ENCODE measurements at places on chromosomes 6 and 20.

DNA sequence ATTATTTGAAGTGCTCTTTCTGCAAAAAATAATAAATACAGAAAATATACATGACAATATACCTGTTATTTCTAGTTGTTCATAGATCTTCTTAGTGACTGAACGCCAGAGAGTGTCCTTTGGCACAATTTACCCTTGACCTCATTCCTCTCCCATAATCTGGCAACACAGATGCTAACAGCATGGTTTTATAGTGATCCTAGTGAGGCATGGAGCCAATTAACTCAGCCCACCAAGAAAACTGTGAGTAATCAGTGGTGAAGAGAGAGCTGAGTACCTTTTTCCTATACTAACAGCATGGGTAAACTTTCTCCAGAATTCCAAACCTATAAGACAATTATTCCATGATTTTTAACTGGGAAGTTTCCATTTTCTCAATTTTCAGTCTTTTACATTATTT lies 61.0 kb downstream of the VGLL2 start:
- no peak for DNase-seq

DNA sequence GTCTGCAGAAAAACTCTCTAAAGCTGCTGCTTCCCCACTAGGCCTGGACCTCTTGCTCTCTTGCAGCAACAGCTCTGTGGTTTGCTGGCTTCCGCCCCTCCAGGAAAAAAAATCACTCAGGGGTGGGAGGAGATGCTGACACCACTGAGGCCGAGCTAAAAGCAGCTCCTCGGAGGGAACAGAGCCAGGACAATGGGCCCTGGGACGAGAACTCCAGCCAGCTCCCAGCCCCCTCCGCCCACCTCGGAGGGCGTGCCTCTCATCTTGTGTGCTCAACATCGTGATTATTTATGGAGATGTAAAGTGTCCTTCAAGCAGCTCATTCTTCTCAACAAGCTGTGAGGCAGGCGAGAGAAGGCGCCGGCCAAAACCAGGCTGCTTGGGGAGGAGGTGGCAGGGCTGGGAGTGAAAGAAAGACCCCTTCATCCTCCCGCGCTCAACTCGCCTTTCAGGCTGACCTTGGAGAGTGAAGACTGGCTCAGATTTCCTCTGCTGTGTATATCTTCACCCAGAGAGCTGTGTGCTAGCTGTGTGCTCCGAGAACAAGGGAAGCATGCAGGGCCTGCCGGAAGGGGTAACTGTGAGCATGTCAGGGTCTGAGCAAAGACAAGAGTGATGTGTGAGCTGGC lies 53.5 kb upstream of the LRFN2 start:
- DNase-seq: no peak

GRCh38 chr6:46338131-46338530 lies 153.1 kb downstream of the RCAN2 start:
- no peak for DNase-seq

- DNase-seq: no peak
These were observed 833 bp downstream of the RAB5IF start for GRCh38 chr20:36606158-36607066.

DNA sequence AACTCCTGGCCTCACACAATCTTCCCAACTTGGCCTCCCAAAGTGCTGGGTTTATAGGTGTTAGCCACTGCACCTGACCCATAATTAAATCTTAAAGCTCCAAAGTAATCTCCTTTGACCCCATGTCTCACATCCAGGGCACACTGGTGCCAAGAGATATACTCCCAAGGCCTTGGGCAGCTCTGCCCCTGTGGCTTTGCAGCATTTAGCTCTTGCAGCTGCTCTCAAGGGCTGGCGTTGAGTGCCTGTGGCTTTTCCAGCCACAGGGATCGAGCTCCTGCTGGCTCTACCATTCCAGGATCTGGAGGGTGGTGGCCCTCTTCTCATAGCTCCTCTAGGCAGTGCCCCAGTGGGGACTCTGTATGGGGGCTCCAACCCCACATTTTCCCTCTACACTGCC lies 49.3 kb upstream of the CD2AP start:
- DNase-seq: no peak

DNA sequence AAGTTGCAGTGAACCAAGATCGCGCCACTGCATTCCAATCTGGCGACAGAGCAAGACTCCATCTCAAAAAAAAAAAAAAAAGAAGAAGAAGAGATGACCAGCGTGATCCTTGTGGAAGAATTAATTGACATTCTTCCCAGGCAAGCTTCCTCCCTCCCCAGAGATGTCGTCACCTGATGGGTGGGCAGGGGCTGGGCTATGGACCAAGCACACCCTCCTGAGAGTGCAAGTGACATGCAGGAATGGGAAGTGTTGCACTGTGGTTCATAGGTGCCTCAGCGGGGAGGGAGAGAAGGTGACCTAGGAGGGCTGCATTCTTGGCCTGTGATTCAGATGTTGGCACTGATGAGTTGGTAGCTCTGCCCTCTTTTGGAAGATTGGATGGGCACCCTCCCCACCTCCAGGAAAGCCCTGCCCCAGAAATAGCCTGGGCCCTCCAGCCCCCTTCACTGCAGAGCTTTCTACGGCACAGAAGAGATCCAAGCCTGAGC lies 37.8 kb downstream of the TAF8 start:
- DNase-seq: no peak

DNA sequence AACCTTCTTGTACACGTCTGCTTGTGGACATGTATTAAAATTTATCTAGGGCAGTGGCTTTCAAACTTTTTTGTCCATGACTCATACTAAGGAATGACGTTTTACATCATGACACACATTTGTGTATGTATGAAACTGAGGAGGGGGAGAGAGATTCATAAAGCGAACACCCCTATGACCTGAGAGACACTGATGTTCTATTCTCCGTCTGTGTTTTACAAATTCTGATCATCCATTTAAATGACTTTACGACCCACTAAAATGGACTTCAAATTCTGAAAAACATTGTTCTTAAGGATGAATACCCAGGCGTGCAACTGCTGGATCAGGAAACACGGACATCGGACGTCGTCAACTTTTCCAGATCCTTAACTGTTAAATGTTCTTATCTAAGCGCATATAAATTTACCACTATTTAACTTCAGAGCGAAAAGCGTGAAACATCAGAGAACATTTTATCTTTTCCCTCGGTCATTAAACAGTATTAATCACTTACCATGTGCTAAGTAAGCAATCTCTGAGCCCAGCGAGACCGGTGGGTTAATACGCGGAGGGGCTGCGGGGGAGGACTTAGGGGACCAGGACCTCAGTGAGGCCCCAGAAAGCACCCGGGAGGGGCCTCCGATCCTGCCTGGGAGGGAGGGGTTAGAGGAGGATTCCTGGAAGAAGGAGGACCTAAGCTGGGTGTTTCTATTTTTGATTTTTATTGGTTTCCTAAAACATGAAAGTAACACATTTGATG lies 1.2 kb downstream of the PLAGL1 start:
- no peak for DNase-seq

DNA sequence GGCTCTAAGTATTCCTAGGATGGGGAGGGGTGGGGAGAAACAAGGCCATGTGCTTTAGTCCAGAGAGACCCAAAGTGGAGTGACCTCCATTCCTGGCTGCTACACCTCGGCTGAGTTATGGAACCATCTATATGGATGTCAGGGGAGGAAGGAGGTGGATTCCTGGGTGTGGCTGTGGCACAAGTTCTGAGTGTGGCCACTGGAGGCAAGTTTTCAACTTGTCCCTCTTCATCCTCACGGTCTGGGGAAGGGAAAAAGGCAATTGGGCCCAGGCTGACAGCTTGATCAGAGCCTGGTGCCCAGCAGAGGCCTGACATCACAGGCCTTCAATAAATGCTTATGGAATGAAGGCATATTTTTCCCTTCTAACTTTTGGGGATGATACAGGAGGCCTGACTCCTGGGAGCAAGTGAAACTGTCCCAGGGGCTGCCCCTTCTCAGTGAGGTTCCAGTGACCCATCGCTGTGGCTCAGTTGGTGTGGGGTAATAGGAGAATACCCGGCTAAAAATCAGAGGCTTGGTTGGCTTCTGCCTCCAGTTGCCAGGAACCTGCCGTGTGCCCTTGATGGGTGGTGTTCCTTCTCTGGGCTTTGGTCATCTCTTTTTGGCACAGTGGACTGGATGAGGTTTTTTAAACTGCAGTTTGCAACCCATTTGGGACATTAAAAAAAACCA lies 1.8 kb upstream of the ITPR3 start:
- DNase-seq: no peak

GRCh38 chr20:57504411-57504810 lies 20.5 kb downstream of the CTCFL start:
- DNase-seq: no peak

DNA sequence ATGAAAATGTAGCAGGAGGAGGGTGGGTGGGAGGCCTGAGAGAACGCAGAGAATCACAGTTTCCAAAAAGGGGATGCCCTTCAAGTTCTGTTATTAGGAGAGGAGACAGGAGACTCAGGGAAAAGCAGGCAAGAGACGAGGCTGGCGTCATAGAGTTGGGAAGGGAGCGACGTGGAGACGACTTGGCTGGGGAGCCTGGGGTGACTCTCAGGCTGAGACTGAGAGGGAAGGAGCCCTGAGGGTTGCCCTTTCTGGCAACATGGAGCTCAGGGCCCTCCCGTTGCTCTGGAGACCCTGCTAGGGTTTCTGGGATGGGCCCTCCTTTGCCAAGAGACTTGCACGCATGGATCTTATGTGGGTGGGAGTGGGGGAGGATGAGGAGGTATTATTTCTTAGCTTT lies 108.9 kb downstream of the CDH4 start:
- no peak for DNase-seq

- DNase-seq: no peak
These were observed 14.1 kb upstream of the CD24 start for GRCh38 chr6:106988664-106989063.

DNA sequence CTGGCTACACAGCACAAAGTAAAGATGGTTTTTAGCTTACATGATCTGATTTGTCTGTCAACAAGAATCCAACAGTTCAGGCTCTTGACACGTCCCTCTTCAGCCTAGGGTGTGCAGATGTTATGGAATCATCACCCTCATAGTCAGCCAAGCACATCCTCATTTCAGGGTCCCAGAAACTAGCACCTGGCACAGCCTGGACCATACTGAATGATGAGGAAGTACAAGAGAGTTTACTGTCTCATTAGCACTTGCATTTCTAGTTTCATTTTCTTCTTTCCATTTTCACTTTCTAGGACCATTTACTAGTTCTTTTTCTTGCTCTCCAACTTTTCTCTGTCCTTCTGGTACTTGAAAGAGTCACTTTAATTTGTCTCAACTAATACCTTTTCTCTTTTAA lies 6.5 kb downstream of the RIPOR2 start:
- no peak for DNase-seq

- peak; percentile 73 for DNase-seq
These were observed 541 bp downstream of the SNX21 start for GRCh38 chr20:45833883-45834796.

- no peak for DNase-seq
These were observed 182.1 kb upstream of the AFDN start for GRCh38 chr6:167644412-167645132.

DNA sequence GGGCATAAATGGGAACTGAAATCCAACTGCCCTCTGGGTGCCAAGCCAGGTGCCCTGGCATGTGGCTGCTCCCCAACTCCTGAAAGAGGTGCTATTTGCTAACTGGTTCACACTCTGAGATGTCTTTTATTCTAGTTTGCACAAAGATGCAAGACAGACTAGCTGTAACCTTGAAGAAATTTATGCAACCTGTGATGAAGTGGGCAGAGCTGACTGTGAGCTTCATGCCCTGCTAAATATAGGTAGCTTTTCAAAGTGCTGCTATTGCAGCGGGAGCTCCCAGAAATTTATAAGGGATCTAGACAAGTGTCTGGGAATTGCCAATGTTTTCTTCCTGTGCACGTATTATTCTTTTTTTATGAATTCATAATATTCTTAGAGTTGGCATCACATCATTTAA lies 517.5 kb downstream of the RNF144B start:
- no peak for DNase-seq

GRCh38 chr20:59526242-59527225 lies 77.8 kb upstream of the PHACTR3 start:
- DNase-seq: no peak

GRCh38 chr20:4484379-4484997 lies 237.2 kb upstream of the PRND start:
- no peak for DNase-seq

DNA sequence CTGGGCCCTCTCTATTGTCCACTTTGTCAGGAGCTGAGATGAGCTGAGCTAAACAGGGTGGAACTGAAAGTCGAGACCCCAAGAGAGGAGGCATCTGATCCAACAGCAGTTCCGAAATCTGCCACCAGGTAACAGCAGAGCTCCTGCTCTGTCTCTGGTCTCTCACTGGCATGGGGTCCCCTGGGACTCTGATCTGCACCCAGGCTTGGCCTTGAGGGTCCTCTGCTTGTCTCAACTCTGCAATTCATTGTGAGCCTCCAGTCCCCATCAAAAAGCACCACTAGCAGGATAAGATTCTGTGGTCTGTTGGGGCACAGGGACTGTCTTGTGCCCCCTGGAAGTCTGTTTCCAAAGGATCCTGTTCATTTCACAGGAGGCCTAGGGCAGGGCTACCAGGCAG lies 62.5 kb upstream of the TOP1 start:
- DNase-seq: no peak

- peak; percentile 17 for DNase-seq
These were observed 42.8 kb downstream of the HEBP2 start for GRCh38 chr6:138446821-138447220.

GRCh38 chr20:15700147-15700765 lies 873.0 kb downstream of the KIF16B start:
- DNase-seq: no peak

- no peak for DNase-seq
These were observed 9.9 kb downstream of the PPP1R16B start for GRCh38 chr20:38815446-38815845.

GRCh38 chr6:51396583-51396982 lies 577.9 kb downstream of the TFAP2B start:
- no peak for DNase-seq

DNA sequence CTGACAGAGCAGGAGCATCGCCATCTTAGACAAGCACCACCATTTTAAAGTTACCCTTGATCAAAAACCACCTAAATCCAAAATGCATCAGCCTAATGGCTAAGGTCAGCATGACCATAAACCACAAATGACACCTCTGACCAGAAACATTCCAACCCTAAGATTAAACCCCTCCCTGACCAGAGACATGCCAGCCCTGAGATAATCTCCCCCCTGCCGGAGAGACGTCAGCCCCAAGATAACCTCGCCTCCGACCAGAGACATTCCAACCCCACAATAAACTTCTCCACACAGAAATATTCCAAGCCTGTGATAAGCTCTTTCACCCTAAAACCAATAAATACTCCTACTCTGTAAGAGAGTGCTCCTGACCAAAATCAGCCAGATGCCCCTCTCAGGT lies 53.5 kb downstream of the PXDC1 start:
- no peak for DNase-seq

GRCh38 chr6:86251106-86251505 lies 608.4 kb upstream of the SYNCRIP start:
- no peak for DNase-seq

- no peak for DNase-seq
These were observed 11.2 kb downstream of the AARS2 start for GRCh38 chr6:44301782-44302564.

DNA sequence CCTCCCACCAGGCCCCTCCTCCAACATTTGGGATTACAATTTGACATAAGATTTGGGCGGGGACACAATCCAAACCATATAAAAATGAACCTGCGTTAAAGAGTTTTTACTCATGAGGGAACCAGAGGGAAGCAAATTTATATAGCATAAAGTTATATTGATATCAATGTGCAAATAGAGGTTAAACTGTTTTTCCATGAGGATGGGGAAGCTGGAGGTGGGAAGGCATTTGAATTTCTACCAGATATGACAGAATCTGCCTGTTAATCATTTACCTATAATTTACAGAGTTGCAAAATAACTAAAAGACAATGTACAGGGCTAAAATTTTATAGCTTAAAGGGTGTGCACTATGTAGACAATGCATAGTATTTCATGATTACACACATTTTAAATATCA lies 322.0 kb upstream of the FKBP1C start:
- no peak for DNase-seq
